C1 segment of cervical spinal cord (tissue), 14 donors: ENCODE measurements at places on chromosomes 1 and 21.

GRCh38 chr1:244955661-244956060 lies 91.3 kb upstream of the HNRNPU start:
- DNase-seq = no peak

GRCh38 chr1:240652549-240652948 lies 40.6 kb upstream of the GREM2 start:
- no peak for DNase-seq

DNA sequence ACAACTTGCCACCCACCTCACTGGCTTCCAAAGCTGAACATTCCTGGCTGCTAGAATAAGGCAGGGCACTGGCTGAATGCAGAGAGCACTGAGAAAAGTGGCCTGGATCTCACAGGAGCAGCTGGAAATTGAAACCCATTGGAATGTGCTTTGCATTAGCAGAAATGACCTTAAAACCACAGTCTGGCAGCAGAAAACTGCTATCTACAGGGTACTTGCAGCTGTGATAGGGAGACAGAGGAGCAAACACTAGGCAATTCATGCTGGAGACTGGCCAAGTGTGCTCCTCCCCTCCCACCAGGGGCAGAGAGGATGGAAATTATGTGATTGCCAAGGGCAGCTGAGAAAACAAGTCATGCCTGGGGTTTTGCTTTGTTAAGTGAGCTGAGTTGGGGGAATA lies 47.2 kb downstream of the HSD3B1 start:
- DNase-seq = no peak

DNA sequence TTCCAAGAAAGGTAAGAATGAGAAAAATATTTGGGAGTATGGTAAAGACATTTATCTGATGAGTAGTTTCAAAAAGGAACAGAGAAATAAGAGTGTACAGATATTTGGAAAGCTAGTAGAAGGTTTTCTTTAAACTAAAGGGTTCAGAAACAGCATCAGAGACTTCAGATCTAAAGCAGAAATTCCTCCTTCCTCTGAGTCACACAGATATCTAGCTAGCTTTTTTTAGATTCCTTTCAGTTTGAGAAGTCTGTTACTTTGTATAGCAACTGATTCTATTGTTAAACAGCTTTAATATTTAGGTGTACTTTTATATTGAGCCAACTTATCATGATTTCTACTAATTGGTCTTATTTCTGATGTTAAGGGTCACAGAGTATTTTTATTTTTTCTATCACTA lies 4.7 kb downstream of the AMY2B start:
- no peak for DNase-seq

DNA sequence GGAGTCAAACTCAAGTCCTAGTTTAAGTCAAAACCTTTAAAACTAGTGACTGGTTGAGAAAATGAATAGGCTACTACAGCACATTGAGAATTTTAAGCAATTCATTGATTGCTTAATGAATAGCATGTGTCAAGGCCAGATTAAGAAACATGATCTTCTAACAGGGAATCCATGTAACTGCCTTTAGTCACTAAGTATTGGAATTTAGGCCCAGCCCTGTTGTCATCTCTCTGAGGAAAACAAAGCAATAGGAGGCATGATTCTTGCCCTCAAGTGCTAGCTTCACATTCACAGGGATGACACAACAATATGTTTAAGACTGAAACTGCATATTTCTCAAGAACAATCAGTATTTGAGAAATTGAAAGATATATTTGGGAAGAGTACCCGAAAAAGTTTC lies 70.0 kb upstream of the PTGS2 start:
- DNase-seq = no peak

DNA sequence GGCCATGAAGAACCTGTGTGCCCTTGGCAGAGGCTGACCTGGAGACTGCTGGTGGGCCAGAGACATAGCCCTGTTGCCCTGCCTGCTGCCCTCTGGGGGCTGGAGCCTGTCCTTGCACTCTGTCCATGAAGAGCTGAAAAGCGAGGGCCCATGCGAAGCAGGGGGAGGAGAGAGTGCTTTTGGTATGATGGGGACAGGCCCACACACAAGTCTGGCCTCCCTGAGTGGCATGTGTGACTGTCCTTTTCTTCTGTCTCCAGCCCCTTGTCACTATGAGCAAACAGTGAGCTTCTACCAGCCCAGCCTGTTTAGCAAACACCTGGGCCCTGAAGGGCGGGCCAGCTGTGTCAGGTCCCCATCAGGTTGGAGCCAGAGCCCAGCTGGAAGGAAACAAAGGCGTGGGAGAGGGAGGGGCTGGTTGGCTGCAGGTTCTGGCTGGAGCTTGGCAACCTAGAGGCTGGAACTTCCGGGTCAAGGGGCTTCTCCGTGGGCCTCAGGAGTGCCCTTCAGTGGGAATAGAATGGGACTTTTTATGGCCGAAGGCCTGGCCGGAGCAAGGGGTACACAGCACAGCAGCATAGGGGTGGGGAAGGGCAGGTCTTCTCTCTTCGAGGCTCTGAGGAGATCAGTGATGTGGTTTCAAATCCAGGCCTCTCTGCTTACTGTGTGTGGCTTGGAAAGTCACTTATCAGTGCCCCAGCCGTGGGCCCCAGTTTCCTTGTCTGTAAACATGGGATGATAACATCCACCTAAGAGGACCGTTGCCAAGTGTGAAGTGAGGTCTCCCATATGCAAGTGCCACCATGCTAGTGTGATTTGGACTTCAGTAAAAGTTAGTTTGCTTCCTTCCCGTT lies 14.3 kb downstream of the QSOX1 start:
- no peak for DNase-seq

- DNase-seq = no peak
These were observed 8.4 kb downstream of the MYBPH start for GRCh38 chr1:203167026-203167912.

GRCh38 chr1:186882372-186883134 lies 53.8 kb downstream of the PLA2G4A start:
- no peak for DNase-seq

DNA sequence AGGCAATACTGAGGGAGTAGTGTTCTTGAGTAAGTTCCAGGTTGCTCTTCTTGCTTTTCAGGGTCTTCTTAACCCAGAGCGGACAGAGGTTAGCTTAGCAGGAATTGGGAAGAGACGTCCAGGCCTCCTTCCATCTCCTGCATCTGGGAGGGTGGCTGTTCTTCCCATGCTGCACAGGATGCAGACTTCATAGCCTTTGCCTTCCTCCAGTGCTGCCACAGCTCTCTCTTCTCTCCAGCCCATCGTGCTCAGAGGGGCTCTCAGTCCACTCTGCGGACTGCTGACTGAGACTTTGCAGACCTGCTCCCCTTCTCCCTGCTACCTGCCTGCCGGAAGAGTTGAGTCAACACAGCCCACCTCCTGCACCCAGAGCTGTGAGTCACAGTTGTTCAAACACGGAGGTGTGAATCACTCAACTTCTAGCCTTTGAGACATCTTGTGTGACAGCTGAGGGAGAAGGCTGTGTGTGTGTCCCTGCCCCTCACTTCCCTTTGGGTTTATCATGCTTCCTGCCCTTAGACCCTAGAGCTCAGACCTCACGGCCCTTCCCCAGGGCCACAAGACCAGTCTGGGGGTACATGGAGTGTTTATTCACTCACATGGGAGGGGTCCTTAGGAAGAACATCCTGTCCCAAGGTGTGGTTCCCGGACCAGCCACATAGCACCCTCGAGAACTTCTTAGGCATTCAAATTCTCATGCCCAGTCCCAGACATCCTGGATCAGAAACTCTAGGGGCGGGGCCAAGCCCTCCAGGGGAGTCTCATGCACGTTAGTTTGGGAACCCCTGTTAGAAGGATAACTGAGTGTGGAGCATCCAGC lies 158.3 kb upstream of the CACNA1E start:
- DNase-seq = no peak

DNA sequence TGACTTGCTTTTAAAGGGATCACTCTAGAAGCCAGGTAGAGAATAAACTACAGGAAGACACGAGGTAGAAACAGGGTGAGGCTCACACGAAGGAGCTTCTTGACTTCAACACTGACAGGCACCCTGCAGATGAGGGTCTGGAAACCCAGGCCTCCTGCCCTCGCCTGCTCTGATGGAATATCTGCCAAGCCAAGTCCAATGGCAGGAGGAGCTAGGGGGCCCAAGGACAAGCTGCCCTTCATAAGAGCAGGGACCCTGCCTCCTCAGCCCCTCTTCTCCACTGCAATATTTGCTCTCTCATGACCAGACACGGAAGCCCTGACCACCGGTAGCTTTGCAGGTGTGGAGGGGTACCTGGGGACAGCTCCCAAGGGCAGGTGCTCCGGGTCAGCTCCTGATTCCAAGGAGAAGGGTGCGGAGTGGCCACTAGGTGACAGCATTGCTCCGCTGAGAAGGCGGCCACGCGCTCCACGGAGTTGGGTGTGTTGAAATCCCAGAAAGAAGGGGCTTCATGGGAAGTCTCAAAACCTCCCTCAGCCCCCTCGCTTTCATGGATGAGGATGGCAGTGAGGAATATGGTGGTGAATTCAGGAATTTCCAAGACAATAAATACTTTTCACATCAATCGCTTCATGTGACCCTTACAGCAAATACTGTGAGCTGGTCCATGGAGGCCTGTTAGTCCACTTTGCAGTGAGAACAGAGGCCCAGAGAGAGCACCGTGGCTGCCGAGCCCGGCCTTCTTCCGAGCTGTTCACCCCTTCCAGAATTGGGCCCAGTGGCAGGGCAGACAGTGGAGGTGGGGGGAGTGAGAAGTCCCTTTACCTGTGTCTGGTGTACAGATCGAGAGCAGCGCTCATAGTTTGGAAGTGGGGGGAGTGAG lies 33.2 kb upstream of the PAX7 start:
- DNase-seq = peak; percentile 6

DNA sequence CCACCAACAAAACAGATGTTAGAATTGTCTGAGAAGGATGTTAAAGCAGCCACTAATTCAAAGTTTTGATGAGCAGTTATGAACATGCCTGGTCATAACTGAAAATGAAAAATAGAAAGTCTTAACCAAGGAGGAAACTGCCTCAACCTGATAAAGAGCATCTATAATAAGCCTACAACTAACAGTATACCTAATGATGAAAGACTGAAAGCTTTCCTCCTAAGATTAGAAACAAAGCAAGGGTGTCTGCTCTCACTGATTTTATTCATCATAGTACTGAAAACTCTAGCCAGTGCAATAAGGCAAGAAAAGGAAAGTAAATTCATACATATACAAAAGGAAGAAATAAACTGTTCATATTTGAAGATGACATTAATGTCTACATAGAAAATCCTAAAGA lies 82.0 kb downstream of the KCNK1 start:
- DNase-seq = no peak

DNA sequence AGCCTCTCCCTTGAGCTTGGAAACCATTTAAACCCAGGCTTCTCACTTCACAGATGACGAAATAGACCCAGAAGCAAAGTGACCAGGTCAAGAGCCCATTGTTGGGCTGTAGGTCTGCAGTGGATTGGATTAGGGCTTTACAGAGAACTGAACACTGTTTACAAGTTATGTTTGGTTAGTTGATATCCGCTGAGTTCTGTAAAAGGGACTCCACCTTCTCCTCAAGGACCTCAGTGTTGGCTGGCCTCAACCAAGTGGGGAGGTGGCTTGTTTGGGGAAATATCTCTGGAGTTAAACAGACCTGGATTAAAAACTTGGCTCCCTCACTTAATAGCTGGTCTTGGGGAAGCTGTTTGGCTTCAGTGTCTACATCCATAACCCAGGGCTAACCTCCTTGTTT lies 88.1 kb downstream of the UCK2 start:
- DNase-seq = no peak

GRCh38 chr1:33377013-33377412 lies 53.9 kb downstream of the PHC2 start:
- DNase-seq = no peak

GRCh38 chr1:151175863-151176262 lies at the start of gene TMOD4:
Gene TMOD4 (minus strand): TSS chr1:151175981. CDS start chr1:151174875, 1,106 bp downstream.
- DNase-seq = peak; percentile 5

- no peak for DNase-seq
These were observed 66.6 kb downstream of the PIK3CD start for GRCh38 chr1:9718006-9718680.

DNA sequence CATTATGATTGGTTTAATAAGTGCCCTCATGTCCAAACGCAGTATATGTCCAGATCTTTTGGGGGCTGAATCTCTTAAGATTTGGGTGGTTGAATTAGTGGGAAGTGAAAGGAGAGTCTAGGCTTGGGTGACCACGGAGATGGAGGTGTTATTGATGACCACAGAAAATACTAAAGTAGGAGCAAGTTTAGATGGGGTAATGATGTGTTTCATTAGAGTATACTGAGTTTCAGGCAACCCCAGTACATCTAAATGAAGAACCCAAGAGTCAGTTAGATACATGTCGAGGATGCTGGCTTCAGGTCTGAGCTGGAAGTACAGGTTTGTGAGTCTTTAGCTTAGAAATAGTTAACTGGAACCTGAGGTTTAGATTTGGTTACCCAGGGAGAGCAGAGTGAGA lies 6.5 kb upstream of the ZZZ3 start:
- DNase-seq = no peak

DNA sequence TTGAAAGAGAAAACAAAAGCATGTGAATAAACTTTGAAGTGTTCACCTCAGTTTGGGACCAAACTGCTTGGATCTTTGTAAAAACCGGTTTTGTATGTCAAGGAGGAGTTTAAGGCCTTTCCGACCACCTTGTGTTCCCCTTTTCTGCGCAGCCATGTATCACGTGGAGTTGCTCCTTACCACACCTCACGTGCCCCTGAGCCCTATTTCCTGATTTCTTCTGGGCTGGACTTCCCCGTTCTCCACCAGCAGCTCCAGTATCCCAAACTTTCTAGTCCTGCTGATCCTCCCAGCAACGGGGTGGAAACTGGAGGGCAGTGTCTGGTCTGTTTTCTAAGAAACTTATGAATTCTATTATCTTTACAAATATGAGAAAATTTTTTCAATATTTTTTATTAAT lies 1.6 kb upstream of the SH3D21 start:
- DNase-seq = peak; percentile 10

- DNase-seq = no peak
These were observed 58.9 kb downstream of the TGFBR3 start for GRCh38 chr1:91827087-91827458.

GRCh38 chr1:165254376-165254775 lies 102.1 kb downstream of the LMX1A start:
- DNase-seq = no peak

DNA sequence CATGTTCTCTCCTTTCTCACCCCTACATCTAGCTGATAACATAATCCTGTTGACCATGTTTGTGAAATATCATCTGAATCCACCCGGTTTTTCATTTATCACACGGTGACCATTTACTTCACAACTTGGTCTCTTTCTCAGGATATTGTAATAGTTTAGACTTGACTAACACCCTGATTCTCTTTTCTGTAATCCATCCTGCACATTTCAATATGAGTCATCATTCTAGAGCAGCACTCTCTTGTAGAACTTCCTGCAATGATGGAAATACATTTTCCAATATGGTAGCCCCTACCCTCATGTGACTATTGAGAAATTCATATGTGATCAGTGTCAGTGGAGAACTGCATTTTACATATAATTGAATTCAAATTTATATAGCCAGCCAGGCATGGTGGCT lies 2.3 kb upstream of the JAM2 start:
- no peak for DNase-seq

GRCh38 chr1:164953098-164953497 lies 394.1 kb downstream of the PBX1 start:
- no peak for DNase-seq

DNA sequence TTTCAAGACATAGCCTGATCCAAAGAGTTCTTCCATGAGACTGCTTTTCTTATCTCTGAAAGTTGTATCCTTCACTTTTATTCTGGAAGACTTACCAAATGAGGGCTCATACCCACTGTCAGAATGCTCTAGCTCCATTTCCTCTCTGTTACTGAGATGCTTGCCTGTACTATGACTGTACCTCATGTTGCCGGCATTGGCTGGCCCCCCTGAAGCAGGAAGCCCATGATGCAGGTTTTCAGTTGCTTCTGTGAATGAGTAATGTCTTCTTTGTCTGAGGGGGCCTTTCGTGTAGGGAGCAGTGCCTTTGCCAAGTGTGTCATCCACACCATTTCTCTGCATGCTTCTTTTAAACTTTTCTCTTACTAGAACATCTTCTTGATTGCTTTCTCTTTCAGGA lies 39.5 kb downstream of the LCA5L start:
- no peak for DNase-seq
